Mononuclear cell (primary cell): ENCODE measurements at places on chromosomes 12 and 14. TPM values are rescaled to one million over a fixed set of nuclear protein-coding genes. Genes with fewer than 3 reads are reported as not detected.

Gene TAMALIN
- 122 TPM for total RNA-seq

Gene RBMS2
- total RNA-seq = 1.5 TPM

Gene LMNTD1
- not detected for total RNA-seq

Gene BMAL2
- 1.6 TPM for total RNA-seq

Gene NCKAP5L
- 13.7 TPM for total RNA-seq

Gene METTL3
- total RNA-seq = 41.3 TPM

Gene DACT1
- 4.5 TPM for total RNA-seq

Gene KLRC3
- total RNA-seq = 7.1 TPM

Gene KRT2
- total RNA-seq = 0.94 TPM

Gene ACSS3
- total RNA-seq = 0.10 TPM

Gene SERPINA10
- not detected for total RNA-seq

Gene SLC17A8
- total RNA-seq = not detected

Gene NCAPD2
- total RNA-seq = 7.5 TPM
